Activated CD4-positive, alpha-beta T cell treated with anti-CD3 and anti-CD28 coated beads, Interleukin-2, Interleukin-6, amounts not matched to agents 100 ng/mL and 50 ng/mL, durations not matched to agents 16 hours and 8 hours (primary cell): ENCODE measurements at places on chromosomes 16 and 17.
A peak's percentile ranks its signal among the peaks of the same experiment; 100 is the strongest.

- no peak for DNase-seq
These were observed 3.2 kb downstream of the MAP1LC3B start for GRCh38 chr16:87395181-87395842.

GRCh38 chr17:77117415-77117814 lies 23.4 kb upstream of the SEC14L1 start:
- DNase-seq = no peak

GRCh38 chr17:35742496-35742895 lies 10.5 kb downstream of the GAS2L2 start:
- no peak for DNase-seq

- no peak for DNase-seq
These were observed 69.7 kb downstream of the RPA1 start for GRCh38 chr17:1899403-1900000.

DNA sequence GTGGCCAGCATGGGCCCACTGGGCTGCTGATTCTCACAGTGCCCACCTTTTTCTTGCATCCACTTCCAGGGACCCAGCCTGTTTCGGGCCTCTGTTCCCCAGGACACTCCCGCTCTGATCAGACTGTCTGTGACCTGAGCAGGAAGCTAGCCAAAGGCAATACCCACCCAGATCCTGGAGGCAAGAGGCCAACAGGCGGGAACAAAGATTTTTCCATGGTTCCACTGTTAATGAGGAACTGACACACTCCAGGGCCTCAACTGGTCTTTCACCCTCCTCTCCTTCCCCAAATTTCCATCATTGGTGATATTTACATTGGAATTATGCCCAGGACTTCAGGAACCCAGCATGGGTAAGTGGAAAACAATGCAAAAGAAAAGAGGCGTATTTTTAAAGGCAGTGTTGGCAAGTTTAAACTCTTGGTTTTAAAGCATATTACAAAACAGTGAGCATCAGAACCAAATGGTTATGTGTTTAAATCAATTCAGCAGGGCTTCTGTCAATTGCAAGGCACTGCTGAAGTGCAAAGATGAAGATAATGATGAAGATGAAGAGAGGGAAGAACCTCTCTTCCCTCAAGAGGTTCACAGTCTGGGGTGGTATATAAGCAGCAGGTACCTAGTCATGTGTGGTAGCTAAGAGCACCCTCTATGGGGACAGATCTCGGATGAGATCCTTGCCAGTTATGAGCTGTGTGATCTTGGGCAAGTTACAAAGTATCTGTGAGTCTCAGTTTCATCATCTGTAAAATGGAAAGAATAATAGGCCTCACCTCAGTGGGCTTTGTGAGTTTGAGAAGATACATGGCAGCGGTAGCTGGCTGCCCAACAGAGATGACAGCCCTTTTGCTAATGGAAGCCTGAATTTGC lies 14.4 kb upstream of the ATP2A3 start:
- no peak for DNase-seq

DNA sequence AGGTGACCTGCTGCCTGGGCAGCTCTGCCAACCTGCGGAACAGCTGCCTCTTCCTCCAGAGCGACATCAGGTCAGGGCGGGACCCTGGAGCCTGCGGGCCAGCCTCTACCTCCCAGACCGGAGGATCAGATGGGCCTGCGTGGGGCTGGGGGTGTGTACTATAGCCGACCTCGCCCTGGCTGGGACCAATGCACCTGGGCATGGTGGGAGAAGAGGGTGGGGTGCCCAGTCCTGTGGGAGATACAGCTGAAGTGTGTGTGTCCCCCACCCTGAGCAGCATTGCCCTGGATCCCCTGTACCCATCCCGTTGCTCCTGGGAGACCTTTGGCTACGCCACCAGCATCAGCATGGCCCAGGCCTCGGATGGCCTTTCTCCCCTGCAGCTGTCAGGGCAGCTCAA lies 19.3 kb downstream of the CASKIN2 start:
- DNase-seq = no peak

- DNase-seq = peak; percentile 92
These were observed 3.6 kb downstream of the CORO1A start for GRCh38 chr16:30186782-30187555.

GRCh38 chr17:78019367-78019975 lies 61.0 kb downstream of the TNRC6C start:
- peak; percentile 36 for DNase-seq

DNA sequence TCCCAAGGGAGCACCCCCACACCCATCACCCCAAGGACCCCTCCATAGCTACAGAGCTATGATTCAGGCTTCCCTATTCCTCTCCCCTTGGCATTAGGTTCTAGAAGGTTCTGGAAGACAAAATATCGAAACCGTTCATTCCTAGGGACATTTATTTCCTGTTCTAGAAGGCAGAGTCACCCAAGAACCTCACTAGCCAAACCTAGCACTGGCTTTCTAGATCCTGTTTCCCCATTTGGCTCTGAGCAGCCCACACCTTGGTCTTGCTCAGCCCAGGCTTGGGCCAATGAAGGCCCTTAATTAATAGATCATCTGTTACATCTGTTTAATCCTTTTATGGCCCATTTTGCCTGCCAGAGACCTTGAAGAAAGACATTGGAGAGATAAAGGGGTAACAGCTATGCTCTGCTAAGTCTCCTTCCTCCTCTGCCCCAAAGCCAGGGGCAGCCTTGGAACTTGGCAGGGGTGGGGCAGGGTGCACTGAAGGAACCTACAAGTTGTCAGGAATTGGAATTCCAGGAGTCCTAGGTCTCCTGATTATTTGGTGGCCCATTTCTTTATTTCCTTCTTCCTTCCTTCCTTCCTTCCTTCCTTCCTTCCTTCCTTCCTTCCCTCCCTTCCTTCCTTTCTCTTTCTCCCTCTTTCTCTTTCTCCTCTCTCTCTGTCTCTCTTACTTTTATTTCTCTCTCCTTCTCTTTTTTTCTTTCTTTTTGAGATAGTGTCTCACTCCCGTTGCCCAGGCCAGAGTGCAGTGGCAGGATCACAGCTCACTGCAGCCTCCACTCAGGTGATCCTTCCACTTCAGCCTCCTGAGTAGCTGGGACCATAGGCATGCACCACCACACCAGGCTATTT lies 8.7 kb upstream of the FZD2 start:
- no peak for DNase-seq

- no peak for DNase-seq
These were observed 94.8 kb upstream of the DNAH17 start for GRCh38 chr17:78672005-78672404.

GRCh38 chr17:38559880-38560230 lies 45.9 kb downstream of the SRCIN1 start:
- no peak for DNase-seq

DNA sequence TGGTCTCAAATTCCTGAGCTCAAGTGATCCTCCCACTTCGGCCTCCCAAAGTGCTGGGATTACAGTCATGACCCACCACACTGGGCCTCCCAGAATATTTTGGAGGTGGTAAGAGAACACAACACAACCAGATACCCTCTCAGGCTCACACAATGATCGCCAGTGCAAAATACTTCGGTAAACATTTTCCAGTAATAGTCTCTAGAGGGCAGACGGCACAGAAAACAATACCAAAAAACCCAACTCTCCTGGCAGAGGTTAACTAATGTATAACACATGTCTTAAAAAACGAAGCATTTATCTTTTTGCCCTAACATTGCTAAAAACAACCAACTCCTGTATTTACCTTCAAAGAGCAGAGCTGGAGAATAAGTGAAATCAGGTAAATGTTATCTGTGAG lies 10.5 kb downstream of the NUFIP2 start:
- no peak for DNase-seq

- no peak for DNase-seq
These were observed 151.3 kb downstream of the RPTOR start for GRCh38 chr17:80695979-80696378.

GRCh38 chr17:72053036-72053435 lies 67.8 kb upstream of the SOX9 start:
- no peak for DNase-seq

DNA sequence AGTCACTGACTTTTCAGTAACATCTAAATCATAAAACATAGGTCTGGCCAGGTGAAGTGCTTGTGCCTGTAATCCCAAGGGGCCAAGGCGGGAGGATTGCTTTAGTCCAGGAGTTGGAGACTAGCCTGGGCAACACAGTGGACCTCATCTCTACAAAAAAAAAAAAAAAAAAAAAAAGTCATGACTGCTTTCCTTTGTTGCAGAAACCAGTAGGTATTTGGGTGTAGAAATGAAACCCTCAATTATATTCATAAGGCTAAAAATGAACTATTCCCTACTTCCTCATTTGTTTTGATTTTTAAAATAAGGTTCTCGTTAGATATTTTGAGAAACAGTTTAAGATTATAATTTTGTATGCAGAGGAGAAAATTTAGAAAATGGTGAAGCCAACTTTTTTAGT lies 26.0 kb downstream of the PITPNC1 start:
- no peak for DNase-seq

DNA sequence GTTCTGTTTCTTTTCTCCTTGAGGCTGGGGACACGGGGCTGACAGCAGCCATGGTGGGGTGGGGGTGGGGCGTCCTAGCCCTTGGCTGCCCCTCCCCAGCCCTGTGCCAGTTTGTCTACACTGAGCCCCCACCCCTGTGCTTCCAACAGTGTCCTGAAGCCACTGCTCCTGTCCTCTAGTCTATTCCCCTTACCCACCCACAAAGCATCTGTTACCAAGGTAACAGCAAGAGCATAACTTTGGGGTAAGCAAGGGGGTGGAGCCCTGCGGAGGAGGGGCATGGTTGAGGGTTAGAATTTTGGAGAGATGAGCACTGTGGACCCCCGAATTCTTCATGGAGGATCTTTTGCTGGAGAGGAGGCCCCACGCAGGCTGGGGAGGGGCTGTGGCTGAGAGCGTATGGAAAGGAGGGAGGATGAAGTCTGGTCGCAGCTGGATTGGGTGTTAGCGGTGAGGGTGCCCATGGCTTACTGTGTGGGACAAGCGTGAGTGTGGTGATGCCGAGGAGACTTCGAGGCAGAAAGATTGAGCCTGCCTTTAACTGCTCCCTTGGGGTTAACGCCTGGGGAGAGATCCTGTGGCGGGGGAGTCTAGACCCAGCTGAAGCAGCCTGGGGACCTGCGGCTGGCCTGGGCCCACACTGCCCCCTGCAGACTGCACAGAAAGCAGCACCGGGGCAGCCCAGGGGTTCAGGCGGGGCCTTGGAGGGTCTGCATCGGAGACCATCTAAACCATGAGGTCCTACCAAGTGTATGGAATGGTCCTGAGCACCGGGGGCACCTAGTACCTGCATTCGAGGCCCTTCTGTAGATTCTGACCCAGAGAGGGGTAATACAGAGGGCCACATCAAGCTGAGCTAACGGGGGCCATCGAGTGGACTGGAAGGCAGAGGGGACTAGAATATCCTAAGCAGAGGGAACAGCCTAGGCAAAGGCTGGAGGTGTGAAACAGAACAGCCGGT lies 6.1 kb upstream of the STAC2 start:
- DNase-seq = peak; percentile 49

DNA sequence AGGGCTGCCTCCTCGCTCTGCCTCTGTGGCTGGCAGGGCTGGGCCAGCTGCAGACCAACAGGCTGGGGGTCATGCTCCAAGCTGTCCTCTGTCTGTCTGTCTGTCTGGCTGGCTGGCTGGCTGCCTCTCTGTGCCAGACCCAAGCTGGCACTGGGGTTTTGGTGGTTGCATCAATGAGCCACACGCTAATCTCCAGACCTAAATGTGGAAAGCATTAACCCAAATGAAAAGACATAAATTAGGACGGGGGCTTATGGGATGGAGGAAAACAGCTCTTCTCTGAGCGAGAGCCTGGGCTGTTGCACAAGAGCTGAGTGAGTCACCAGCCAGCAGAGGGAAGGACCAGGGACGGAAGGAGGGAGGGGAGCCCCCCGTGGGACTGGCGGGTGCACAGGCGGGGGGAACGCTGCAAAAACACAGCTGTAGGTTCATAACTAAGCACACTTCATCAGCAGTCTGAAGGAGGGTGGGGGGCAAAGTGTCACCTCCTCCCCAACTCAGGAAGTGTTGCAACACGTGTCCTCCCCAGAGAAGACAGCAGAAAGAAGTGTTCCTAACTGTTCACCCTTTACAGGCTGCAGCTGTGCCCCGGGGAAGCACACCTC lies 83.4 kb downstream of the GAS7 start:
- DNase-seq = peak; percentile 59
